ENCODE measurements at places on chromosomes 16 and 17.

DNA sequence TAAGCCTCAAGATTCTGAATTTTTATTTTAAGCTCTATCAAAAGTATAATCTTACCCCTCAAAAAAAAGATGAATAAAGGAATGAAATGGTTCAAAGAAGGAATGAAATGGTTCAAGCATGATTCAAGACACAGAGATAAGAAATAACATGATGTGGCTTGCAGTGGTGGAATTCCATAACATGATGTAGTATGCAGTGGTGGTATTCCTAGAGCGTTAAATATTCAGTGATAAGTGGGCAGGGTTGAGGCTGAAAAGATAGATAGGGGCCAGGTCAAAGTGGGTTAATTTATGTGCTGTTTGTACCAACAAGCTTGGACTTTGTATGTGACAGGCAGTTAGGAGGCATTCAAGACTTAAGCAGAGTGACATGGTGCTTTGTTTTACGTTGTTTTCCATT is 29.6 kb downstream of the TNRC6A start:
- no peak for DNase-seq

DNA sequence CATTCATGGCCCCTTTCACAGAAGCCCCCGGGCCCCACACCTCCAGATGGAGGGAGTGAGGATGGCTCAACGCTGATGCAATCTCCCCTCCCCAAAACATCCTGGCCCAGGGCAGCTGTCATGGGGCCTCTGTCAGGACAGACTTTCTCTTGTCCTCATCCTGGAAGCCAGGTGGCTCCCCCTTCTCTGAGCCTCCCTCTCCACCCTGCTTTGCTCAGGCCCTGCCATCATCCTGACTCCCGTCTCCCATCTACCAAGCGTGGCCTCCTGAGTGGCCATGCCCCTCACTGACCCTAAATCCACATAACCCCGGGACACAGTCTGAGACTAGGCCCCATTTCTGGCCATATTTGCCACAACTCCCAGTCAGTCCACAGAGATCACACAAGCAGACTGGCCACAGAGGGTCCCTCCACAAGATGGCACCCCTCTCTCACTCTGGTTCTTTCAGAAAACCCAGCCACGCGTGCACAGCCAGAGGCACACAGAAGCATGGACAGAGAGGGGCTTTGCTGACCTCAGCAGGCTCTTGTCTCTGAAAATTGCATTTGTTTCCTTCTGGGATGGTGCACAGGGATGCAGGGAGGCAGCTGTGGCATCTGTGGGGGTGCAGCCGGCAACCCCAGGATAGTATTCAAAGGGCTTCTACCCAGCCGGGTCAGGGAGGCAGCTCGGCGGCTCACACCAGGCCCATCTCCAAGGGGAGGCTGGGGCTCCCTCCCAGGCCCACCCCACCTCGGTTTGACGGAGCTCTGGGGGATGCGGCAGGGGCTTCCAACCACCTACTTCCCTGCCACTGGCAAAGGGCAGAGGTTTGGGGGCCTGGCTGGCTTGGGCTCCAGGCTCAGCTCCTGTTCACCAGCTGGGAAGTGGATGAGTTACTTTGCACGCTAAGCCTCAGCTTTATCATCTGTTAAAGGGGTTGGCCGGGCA is 16.9 kb downstream of the DOC2B start:
- peak; percentile 67 for DNase-seq

DNA sequence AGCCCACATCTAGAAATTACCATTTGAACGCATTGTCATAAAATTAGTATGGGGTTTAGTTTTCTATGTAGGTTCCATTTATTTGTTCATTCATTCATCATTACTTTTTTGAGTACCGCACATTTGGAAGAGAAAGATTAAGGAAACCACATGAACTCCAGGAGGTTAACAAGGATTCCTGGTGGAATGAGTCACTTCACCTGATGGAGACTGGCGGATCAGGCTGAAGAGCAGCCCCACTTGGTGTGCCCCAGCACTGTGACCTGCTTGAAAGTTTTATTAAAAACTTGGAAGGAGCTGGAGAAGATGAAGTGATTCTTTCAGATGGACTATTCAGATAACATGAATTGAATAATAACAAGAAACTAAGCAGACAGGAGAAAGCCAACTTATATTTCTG is 293.6 kb upstream of the CDH11 start:
- no peak for DNase-seq

DNA sequence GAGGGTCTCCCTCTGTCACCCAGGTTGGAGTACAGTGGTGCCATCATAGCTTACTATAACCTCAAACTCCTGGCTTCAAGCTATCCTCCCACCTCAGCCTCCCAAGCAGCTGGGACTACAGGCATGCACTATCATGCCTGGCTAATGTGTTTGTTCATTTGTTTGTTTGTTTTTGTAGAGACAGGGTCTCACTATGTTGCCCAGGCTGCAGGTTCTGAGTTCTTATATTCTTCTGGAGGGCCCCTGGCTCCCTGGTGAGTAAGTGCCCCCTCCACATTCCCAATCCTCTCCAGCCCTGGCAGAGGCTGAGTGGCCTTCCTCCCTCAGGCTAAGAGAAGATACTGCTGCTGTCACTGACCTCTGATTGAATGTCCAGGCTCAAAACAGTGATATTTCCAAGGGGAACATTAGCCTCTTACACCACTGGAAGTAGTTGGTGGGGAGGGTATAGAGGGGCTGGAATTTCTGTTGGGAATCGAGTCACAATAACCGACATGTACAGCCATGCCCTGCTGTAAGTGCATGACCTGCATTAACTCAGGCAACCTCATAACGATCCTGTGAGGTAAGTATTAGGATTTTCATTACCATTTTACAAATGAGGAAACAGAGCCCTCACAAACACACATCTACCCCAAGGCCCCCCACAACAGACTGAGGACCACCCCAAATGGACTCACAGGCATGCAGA is 2.7 kb upstream of the ETV4 start:
- no peak for DNase-seq

GRCh38 chr16:71771571-71771970 is 37.1 kb downstream of the AP1G1 start:
- no peak for DNase-seq

DNA sequence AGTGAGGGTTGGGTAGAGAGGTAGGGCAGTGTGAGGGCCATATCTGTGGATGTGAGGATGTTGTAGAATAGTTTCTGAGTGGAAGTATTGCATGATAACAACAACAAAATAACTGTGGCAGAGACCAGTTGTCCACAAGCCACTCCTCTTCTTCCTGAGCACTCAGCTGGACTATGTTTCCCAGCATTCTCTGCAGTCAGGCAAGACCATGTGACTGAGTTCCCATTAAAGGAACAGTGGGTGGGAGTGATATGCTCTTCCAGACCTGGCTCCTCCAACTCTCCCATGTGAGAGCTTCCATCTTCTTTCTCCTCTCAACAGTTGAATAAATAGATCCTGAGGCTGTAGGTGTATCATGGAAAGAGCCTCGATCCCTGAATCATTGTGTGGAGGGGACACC is 272.4 kb downstream of the CBLN1 start:
- no peak for DNase-seq

DNA sequence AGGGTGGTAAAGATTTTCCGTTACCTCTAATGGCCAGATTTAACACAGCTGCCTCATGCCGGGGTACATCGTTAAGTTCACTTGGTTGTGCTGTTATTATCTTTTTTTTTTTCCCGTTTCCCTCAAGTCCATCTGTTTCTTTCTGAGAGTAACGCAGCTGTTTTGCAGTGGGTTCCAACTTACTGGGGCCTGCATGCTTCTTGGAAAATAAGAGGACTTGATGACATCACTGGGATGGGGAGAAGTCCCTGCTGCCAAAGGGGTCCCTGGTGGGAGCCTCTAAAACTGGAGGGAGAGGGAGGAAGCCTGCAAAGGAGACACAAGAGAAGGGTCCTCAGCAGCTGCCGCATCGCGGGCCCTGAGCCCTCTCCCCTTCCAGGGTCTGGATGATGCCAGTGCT is 77.8 kb upstream of the NOL11 start:
- DNase-seq: no peak

GRCh38 chr17:35341411-35341992 is 31.9 kb downstream of the SLFN11 start:
- peak; percentile 41 for DNase-seq

DNA sequence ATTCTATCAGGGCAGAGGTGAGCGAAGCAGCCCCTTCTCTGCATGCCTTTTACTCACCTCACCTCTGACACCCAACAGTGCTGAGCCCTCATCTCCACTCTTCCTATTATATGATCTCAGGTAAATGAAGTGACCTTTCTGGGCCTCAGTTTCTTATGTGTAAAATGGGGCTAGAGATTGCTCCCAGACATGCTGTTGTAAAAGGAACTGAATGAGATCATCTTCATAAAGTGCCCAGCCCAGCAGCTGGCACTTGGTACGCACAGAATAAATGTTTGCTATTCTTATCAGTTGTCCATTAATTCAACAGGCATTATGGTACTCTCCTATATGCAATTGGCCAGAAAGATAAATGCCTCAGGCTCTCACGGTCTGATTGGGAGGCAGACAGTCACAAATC is 4.5 kb upstream of the GALK1 start:
- DNase-seq: no peak

- no peak for DNase-seq
Measured at GRCh38 chr17:14269473-14269872, 31.4 kb upstream of the HS3ST3B1 start.

- no peak for DNase-seq
Measured at GRCh38 chr16:88353691-88354090, 29.1 kb upstream of the ZNF469 start.

DNA sequence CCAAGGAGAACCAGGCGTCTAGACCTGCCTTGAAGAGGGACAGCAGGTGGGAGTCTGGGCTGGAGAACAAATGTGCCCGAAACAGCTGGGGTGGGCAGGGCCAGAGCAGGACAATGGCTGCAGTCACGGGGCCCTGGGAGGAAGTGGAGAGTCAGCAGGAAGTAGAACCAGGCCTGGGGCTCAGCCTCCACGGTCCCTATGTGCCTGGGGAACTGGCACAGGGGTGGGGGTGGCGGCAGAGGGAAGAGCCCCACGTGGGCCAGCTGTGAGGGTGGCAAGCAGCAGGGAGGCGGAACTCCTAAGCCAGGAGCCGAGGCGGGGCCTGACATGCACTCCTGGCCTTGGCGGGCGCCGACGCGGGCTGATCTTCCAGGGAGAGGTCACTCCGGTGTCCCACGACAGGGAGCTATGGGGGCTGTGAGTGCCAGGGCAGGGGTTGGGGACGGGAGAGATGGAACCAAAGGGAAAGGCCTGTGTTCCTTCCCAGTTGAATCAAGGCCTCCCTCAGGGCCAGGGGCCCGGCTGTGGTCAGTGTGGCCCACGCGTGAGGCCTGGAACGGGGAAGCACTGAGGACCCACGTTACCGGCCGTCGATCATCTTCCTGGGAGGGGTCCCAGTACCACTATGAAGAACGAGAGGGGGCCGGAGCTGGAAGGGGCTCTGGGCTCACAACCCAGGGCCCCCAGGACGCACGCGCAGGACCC is 42.7 kb downstream of the TIMM22 start:
- peak; percentile 86 for DNase-seq

GRCh38 chr17:16304830-16305229 is 48.4 kb downstream of the CENPV start:
- no peak for DNase-seq

DNA sequence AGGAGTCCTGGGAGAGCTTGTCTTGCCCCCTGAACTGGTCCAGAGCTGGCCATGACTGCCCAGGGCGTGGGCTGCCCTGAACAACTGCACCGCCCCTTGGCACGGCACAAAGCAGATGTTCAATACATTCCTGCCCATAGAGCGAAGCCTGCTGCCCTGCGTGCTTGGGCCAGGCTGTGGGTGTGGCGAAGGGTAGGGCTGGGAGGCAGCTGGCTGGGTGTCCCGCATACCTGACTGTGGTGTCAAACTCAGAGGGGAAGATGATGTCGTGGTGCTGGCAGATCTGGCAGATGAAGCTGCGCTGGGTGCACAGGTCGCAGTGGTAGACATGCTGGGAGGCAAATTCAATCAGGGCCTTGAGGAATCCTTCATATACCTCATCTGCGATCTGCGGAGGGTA is 124.2 kb upstream of the SMURF2 start:
- DNase-seq: no peak

DNA sequence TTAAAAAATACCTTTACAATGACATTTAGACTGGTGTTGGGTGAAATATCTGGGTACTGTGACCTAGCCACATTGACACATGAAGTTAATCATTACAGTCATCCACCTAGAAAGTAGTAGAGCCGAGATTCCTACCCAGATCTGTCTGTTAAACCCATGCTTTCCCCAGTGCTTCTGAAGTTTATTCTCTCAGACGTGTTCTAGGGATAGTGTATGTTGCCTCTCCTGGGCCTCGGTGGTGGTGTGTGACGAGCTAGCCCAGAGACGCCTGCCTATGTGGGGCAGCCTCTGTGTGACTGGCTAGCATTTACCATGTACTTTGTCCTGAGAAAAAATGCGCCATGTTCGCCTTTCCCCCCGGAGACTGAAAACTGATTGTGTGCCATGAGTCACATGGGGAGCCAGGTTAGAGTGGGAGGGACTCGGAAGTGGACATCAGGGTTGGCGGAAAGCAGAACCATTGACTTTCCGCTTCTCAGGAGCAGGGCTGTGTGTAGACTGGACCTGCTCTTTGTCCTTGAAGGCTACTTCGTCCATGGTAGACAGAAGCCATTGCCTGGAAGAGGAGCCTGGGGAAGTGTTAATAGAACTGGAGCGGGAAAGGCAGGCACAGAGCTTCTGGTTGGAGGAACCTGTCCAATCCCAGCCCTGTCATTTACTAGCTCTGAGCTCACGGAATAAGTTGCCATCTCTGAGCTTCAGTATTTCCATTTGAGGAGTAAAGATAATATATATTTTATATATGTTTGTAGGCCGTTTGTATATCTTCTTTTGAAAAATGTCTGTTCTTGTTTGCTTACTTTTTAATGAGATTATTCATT is 235.5 kb downstream of the SNX29 start:
- DNase-seq: no peak

DNA sequence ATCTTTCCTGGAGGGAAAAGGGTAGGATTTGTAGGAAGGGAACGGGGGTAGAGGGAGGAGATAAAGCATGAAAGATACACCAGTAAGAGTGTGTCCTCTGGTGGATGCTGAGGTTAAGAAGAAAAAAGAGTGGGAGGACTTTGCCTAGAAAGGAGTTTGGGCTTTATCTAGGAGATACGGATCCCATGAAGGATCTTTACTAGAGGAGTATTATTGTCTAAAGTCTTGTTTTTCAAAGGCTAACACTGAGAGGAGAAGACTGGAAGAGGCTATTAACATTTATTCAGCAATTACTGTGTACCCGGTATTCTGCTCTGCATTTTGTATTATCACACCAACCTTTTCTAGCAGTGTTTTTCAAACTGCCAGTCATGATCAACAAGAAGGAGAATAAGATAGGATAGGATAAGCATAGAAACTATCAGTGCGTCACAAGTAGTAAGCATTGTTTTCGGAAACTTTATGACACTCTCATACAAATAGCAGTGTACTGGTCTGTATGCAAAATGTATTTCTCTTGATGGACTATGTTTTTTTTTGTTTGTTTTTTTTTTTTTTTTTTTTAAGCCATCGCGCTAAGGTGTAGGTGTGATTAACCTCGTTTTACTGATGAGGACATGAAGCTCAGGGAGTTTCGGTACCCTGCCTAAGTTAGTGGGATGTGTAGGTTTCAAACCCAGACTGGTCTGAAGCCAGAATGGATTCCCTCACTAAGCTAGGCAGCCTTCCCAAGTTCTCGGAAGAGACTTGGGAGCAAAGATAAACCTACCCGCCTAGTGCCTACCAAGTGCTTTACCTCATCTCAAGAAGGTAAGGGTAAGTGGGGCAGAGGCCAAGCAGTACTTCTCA is 1.3 kb upstream of the SP2 start:
- peak; percentile 55 for DNase-seq

Measured in upper lobe of left lung (tissue), 6 donors.